ENCODE measurements at places on chromosomes 3 and 15. TPM values are rescaled to one million over a fixed set of nuclear protein-coding genes. Genes with fewer than 3 reads are reported as not detected.

GRCh38 chr15:52006702-52007340, 12.2 kb upstream of the MAPK6 start:
- H3K36me3 ChIP-seq, result no peaks in the 10 kb centered on the region
- H3K27me3 ChIP-seq, result no peaks in the 10 kb centered on the region
- H3K27ac ChIP-seq, result no peak overlapping the region
- no peak overlapping the region for H3K4me3 ChIP-seq
- H3K4me1 ChIP-seq, result no peaks in the 10 kb centered on the region
- no peak for DNase-seq

DNA sequence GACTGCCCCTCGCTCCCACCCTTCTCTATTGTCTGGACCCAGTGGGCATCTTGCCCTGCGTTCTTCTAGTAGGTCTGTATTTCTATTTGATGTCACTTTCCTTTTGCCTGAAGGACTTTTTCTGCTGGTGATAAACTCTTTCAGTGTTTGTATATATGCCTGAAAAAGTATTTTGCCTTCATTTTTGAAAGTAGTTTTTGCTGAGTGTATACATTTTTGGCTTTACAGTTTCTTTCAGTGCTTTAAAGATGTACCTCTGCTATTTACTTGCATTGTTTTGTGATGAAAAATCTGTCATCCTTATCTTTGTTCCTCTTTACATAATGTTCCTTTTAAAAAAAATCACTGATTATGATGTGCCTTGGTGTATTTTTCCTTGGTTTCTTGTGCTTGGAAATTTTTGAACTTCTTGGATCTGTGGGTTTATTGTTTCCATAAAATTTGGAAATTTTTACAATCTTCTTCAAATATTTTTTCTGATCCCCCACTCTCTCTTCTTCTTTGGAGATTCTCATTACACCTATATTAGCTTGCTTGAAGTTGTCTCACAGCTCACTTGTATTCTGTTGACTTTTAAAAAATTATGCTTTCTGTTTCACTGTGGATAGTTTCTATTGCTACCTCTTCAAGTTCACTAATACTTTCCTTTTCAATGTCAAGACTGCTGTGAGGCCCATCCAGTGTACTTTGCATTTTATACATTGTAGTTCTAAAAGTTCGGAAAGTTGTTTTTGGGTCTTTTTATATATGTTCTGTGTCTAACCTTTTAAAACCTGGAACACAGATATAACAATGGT, 67.8 kb downstream of the RGMA start:
- no peak overlapping the region for H3K27ac ChIP-seq
- H3K36me3 ChIP-seq, result peaks cover 26% of the 10 kb centered on the region
- H3K4me3 ChIP-seq, result no peak overlapping the region
- no peaks in the 10 kb centered on the region for H3K27me3 ChIP-seq

Gene RPUSD3
- total RNA-seq, result 29.1 TPM

GRCh38 chr15:94205366-94205765, 26.0 kb upstream of the MCTP2 start:
- no peaks in the 10 kb centered on the region for H3K36me3 ChIP-seq
- no peak overlapping the region for H3K27ac ChIP-seq
- no peak overlapping the region for H3K4me3 ChIP-seq

GRCh38 chr3:115100806-115101205, 46.3 kb downstream of the ZBTB20 start:
- H3K36me3 ChIP-seq, result no peaks in the 10 kb centered on the region
- no peak for DNase-seq
- H3K4me3 ChIP-seq, result peak overlapping the region; percentile 76
- peaks cover 8% of the 10 kb centered on the region for H3K4me1 ChIP-seq

DNA sequence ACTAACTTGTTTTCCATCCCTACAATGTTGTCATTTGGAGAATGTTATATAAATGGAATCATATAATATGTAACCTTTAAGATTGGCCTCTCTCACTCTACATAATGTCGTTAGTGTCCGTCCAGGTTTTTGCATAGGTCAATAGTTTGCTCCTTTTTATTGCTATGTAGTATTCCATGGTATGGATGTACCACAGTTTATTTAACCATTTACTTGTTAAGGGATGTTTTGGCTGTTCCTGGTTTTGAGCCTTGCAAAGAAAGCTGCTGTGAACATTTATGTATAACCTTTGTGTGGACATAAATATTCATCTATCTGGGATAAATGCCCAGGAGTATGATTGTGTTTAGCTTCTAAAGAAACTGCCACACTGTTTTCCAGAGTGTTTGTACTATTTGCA, 34.1 kb upstream of the SEC22A start:
- no peak overlapping the region for H3K27ac ChIP-seq
- H3K36me3 ChIP-seq, result peaks cover 14% of the 10 kb centered on the region
- DNase-seq, result no peak
- no peak overlapping the region for H3K4me3 ChIP-seq

DNA sequence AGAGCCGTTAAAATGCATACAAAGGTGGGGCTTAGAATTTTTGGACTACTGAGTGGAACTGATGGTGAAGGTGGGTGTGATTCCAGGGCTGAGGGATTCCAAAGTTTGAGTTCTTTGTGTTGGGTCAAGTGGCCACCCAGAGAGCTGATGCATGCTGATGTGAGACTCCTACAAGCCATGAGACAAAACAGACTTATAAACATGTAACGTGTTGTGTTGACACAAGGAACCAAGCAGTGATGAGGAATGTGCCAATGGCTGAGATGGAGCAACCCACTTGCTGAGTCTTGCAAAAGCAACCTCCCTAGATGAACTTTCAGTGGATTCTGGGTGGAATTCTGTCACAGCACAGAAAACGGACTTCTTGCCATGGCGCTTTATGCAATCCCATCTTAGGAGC, 289.0 kb downstream of the TLE3 start:
- no peak for DNase-seq
- peaks cover 2% of the 10 kb centered on the region for H3K27me3 ChIP-seq
- no peaks in the 10 kb centered on the region for H3K36me3 ChIP-seq
- no peak overlapping the region for H3K4me3 ChIP-seq
- H3K27ac ChIP-seq, result no peak overlapping the region
- no peaks in the 10 kb centered on the region for H3K4me1 ChIP-seq

- H3K27ac ChIP-seq, result no peak overlapping the region
- H3K27me3 ChIP-seq, result no peaks in the 10 kb centered on the region
- H3K36me3 ChIP-seq, result no peaks in the 10 kb centered on the region
- peak; percentile 67 for DNase-seq
- no peak overlapping the region for H3K4me3 ChIP-seq
- peaks cover 7% of the 10 kb centered on the region for H3K4me1 ChIP-seq
These were observed 26.9 kb downstream of the STOML1 start for GRCh38 chr15:73965094-73965757.

DNA sequence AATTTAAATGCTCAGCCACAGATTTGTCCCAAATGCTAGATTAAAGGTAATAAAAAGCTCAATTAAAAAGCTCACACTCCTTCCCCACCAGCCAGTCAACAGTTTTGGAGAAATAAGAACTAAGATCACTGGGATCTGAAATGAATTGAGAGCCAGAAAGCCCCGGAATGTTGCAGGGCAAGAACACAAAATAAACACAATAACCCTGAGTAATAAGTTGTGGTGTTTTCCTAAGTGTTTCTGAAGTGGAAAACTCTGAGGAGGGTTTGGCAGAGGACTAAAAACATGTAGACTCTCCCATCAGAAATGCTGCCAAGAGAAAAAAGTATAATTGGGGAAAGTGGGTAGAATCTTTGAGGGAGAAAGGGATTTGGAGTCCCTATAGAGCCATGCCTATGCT, 127.8 kb downstream of the ABI3BP start:
- H3K27ac ChIP-seq, result no peak overlapping the region
- no peaks in the 10 kb centered on the region for H3K27me3 ChIP-seq
- H3K36me3 ChIP-seq, result no peaks in the 10 kb centered on the region
- H3K4me3 ChIP-seq, result no peak overlapping the region
- no peak for DNase-seq
- H3K4me1 ChIP-seq, result no peaks in the 10 kb centered on the region
